ENCODE measurements at places on chromosomes 5 and 9. TPM values are rescaled to one million over a fixed set of nuclear protein-coding genes. Genes with fewer than 3 reads are reported as not detected.

INSL4 gene
- not detected for total RNA-seq

SKP1 gene
- 265 TPM for total RNA-seq

IL33 gene
- total RNA-seq, result not detected

DNA sequence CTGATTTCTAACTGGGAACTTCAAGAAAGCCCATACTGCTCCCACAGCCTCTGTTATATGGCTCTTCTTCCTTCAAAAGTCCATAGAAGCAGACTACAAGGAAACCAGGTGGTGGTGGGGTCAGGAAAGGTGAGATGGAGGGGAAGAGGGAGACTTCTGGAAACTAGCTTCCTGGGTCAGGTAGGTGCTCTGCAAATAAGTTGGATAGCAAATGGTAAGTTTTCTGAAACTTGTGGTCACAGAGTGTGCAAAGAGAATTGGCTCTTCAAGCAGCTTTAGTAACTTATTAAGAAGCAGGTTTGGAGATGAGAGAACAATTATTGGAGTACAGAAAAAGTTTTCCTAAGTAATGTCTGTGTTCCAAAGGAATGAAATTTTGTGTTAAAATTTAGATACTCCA, 316.9 kb downstream of the ADGRV1 start:
- no peak for DNase-seq

DNA sequence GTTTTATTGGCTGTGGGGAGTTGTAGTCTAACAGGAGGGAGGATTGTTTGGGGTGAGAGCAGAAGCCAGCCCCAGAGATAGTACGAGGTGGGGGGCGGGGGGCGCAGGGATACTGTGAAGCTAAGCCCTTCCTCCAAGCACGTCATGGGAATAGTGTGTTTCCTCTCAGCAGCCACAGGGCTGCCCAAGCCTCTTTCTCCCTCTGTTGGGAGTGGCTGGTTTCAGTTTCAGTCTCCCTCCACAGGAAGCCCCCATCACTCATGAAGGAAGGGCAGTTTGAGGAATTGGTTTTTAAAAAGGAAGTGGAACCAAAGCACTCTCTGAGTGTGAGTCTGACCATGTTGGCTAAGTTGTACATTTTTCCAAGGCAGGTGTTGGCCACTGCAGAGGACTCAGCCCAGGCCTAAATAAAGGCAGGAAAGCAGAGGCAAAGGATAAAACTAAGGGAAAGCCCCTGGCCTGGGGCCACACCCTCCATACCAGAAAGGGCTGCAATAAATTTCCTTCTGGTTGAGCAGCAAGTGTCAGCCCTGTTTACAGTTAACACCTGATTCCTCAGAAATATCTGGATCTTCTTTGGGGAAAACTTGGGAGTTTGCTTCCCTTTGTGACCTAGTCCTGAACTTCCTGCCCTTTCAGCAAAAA, 3.2 kb downstream of the RAB24 start:
- DNase-seq, result peak; percentile 61

DNA sequence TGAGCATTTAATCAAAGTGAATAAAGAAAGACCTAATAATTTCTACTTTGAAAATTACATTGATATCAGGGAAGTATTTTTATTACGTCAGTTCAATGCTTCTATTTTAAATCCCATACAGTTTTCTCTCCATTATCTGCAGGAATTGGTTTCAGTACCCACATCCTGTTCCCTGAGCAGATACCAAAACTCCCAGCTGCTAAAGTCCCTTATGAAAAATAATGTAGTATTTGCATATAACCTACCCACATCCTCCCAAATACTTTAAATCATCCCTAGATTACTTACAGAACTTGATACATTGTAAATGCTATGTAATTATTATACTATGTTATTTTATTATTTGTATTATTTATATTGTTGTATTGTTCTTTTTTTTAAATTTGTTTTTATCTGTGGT, 125.4 kb upstream of the MINAR2 start:
- DNase-seq, result no peak

GRCh38 chr9:127999461-127999860, 18.7 kb upstream of the EEIG1 start:
- DNase-seq, result no peak

DNA sequence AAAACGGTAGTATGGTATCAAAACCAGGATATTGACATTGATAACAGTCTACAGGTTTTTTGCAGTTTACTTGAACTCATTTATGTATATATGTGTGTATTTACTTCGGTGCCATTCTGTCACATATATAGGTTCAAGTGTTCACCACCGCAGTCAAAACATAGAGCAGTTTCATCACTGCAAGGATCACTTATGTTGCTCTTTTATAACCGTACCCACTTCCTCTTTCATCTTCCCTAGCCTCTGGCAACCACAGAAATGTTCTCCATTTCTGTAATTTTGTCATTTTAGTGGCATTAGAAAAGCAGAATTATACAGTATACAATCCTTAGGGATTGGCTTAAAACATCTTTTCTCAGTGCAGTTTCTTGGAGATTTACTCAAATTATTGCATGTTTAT, 90.3 kb downstream of the SH3GL2 start:
- no peak for DNase-seq

DNA sequence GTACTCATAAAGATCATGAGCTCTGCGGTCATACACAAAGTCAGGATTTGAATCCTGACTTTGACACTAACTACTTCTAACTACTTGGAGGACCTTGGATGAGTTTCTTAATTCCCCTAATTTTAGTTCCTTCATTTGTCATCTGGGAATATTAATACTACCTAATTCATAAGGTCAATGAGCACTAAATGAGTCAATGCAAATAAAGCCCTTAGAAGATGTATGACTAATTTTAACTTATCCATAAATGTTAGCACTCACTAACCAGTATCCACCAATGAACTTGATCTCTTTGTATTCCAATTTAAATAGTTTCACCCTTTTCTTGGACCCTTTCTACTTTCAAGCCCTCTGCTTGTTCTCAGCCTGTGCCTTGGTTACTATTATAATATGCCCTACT, 1106.4 kb downstream of the CDH18 start:
- no peak for DNase-seq
